ENCODE measurements at places on chromosomes 12 and 14.

DNA sequence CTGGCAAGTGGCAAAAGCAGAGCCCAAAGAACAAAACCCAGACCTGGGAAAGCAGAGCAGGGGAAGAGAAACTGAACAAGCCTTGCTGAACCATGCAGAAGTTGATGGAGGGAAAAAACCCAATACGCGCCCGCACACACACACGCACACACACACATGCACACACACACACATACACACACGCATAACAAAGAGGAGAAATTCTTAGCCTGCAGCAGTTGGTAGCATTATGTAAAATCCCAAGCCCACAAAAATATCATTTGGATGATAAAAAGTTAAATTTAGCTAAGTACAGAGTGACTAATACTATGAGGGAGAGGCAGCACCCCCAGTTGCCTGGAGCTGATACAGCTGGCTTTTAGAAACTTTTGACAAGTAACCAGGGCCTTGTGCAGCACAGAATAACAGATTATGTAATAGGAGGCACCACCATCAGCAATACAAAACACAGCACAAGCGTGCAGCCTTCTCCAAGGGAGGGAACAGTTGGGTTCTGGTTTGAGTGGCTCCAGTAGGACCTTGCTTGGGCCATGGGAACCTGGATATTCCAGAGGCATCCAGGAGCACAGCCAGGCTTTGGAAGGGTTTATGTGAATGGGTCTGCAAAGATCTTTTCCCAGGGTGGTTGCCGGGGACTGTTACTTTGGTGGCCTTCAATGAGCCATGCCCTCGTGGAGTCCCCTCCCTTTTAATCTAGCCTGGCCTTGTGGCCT is 35.3 kb downstream of the PITPNM2 start:
- no peak for DNase-seq

DNA sequence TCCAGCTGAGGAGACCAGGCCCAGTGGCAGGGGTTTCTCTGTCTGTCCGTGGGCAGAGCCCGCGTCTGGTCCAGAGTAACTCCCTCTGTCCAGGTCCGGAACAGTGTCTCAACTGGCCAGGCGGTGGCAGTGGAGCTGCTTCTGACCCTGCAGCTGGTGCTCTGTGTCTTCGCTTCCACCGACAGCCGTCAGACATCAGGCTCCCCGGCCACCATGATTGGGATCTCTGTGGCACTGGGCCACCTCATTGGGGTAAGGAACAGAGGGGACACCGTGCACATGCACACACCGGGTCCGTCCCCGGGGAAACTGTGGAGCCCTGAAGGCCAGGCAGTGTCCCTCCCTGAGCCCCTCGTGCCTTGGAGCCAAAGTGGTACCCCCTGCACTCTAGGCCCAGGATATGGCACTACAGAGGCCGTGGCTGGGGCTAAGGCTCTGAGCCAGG is 1.5 kb downstream of the AQP6 start:
- no peak for DNase-seq

DNA sequence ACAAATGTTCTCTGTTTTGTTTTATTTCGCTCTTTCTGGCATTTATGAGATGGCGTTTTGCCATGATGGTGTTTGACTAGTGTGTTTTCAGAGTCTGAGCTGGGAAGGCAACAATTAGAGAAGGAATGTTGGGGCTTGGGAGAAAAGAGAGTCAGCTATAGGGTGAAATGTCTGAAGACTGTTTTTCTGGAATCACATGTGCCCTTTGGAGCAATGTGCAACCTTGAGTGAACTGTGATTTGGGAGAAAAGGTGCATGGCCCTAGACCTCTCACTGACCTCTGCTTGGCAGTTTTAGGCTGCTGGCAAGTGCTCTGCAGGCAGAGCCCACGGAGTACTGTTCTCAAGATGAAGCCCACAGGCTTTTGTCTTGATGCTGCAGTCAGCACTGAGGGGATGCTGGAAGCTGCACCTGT is 379.9 kb upstream of the PDE3A start:
- no peak for DNase-seq

GRCh38 chr14:75344411-75344810 is 65.8 kb downstream of the FOS start:
- no peak for DNase-seq

DNA sequence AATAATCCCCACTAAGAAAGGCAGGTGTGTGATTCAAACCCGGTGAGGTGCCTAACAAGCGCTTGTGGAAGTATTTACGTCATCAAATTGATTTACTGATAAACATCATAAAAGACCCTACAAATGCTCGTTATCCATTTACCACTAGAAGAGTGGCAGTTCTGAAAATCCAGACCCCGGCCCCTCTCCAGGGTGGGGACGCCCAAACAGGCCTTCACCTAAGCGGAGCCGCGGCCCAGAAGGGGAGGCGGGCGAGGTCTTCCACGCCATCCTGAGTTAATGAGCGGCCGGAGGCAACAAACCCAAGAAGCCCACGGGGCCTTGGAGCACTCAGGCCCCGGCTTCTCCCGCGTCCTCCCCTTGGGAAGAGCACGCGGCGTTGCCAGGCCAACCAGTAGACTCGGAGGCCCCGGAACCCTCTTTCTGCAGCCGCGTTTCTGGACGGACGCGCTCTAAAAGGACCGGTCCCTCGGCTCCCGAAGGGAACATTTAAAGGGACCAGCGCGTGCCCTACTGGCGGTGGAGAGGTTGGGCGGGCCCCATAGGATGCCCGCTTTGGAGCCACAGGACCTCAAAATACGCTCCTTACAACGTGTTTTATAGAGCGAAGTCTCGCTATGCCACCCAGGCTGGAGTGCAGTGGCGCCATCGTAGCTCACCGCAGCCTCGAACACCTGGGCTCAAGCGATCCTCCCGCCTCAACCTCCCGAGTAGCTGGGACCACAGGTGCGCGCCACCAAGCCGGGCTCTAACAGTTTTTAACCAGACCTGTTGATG is 3.5 kb downstream of the PTPN21 start:
- DNase-seq, result no peak

DNA sequence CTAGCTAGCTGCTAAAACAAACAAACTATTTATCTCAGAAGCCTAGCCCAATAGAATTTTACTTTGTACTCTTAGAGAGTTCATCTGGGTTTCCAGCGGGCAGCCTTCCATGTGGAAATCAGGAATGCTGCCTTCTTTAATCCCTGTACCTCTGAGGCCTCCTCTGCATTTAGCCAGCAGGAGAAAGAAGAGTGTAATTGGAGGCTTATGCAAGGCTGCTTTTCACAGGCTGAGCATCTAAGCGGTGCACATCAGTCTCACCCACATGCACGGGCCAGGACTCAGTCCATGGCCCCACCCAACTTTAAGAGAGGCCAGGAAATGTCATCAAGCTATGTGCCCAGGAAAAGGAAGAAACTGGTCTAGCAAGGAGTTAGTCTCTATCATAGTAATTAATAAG is 14.0 kb upstream of the PTGDR start:
- DNase-seq, result no peak

DNA sequence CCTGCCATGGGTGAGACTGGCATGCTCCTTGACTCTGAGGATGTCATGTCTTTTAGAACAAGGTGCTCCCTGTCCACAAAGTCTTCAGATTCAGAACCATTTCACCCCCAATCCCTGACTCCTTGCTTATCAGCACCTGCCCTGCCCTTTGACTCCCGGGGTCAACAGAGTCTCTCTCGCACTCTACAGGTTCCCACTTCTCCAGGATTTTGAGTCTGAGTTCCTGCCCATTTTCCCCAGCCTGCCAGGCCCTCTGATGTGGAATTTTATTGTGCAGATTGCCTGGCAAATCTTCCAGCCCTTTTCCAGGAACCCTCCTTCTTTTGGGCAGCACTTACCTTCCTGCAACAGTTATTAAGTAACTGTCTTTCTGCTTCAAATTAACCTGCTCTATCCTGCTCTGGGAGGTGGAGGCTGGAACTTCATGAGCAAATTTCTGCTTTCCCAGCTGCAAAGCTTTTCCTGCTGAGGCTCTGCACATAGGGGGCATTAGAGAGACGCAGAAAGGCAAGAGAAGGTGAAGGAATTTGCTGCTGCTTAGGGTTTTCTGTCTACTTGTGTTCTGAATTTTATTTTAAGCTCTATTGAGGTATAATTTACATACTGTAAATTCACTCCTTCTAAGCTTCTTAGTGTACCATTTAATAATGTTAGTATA is 259.1 kb downstream of the PCNX1 start:
- no peak for DNase-seq

- DNase-seq, result no peak
Observed at GRCh38 chr12:116609319-116610114, 50.3 kb downstream of the MAP1LC3B2 start.

DNA sequence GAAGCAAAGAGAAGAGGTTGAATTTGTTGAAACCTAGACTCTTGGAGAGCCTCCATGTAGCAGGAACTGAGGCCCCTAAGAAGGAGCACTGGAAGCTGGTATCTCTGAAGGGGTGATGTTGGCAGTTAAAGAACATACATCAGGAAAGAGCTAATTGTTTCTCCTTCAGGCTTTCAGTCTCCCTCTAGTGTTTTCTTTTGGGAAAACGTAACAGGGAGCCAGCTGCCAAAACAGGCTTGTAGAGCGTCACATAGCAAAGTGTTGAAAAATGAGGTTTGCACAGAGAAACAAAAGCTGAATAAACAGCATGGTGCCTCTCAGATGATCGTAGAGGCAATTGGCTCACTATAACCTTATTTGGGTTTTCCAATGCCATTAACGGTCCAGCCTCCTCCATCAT is 46.9 kb upstream of the CAND1 start:
- DNase-seq, result no peak

DNA sequence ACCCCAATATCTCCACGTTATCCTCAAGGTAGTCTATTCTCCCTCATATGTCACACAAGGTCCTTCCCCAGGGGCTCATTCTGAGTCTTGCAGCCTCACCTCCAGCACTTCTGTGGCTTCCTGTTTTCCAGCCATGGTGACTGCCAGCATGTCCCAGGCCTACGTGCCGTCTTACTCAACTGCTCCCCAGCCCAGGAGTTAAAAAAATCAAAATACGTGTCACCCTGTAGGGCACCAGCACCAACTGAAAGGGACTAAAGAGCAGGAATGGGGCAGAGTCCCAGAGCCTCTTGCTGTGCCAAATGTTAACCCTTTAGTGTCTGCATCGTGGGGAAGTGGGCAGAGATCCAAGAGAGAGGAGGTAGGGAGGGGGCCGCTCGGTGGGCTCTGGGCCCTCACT is 37.0 kb upstream of the MED13L start:
- no peak for DNase-seq

- no peak for DNase-seq
Observed at GRCh38 chr14:32072676-32073075, 4.4 kb upstream of the ARHGAP5 start.

DNA sequence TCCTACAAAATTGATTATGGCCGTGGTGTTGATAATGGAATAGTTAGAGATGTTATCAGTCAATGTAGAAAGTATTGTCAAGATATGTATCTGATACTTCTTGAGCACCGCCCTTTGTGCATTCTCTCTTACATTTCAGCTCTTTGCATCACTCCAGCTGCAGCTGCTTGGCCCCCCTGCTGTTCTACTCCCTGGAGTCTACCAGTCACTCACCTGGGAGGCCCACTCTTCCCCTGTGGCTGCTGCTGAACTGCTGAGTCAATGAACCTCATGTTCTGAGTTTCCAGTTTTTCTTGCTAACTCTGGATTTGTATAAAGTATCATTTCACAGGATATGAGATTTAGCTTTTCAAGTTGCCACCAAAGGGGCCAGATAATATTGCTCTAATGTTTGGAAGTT is 312.8 kb upstream of the SLC16A7 start:
- DNase-seq, result no peak

DNA sequence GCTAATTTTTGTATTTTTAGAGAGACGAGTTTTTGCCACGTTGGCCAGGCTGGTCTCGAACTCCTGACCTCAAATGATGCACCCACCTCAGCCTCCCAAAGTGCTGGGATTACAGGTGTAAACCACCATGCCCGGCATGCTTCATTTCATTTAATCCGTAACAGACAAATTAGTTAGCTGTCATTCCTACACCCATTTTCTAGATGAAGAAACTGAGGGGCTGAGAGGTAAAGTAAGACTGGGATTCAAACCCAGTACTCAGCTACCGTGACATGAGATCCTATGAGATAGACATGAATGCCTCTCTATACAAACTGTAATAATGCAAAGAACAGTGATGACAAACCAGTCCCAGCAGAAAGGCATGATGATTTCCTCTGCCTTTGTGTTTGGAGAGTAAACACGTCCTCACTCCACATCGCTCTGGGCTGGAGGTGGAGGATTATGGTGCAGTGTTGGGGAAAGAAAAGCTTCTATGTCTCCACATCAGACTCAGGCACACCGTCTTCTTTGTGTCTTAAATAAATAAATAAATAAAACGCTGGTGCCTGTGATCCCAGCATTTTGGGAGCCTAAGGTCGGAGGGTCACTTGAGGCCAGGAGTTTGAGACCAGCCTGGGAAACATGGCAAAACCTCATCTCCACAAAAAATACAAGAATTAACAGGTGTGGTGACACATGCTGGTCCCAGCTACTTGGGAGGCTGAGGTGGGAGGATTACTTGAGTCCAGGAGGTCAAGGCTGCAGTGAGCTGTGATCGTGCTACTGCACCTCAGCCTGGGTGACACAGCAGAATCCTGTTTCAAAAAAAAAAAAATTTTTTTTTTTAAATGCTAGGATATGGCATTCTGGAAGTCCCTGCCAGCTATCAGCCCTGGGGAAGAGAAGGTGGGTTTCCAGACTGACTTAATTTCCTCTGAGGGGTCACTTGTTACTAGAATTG is 10.5 kb downstream of the VSX2 start:
- no peak for DNase-seq

DNA sequence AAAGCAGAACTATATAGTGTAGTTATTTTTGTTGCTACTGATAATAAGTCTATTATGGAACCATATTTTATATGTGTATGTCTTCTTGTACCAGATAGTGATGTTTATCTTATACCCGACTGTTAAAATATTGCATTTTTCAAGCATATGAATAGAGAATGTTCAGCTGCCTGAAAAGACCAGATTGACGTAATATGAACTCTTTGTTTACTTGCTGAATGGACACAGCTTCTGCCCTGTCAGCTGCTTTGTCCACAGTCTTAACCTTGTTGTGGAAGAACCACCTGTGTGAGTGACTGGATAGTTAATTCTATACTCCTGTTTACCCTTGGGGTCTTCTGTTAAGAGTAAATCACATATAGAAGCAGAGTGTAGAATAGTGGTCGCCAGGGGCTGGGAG is 109.3 kb downstream of the LGR5 start:
- DNase-seq, result no peak

DNA sequence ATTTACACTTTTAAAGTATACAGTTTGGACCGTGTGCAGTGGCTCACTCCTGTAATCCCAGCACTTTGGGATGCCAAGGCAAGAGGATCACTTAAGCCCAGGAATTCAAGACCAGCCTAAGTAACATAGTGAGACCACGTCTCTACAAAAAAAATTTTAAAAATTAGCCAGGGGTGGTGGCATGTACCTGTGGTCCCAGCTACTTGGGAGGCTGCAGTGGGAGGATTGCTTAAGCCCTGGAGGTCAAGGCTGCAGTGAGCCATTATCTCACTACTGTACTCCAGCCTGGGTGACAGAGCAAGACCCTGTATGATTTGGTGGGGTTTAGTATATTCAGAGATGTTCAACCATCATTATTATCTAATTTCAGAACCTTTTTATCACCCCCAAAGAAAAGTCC is 4.7 kb downstream of the EIF4B start:
- DNase-seq, result no peak

DNA sequence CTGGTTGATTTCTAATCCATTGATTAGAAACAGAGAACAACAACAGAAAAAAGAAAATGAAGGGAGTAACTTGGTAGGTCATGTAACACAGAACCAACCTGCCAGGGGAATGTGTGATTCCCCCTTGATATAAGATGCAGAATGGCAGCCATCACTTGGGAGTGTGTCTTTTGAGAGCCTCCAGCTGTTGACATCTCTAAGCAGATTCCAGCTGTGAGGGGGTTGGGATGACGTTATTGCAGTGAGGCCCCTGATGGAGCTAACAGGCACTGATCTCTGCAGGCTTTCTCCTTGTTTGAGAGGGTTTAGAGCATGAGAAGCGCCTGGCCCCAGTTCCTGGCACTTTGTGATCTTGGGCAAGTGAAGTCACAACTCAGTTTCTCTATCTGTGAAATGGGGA is 124.9 kb downstream of the PELI2 start:
- no peak for DNase-seq

All from stimulated activated CD8-positive, alpha-beta memory T cell treated with anti-CD3 and anti-CD28 coated beads, Interleukin-4, amount 100 ng/mL, for 1 hour (primary cell).